Right hindlimb (tissue), 1 donor: ENCODE measurements at places on chromosomes 2 and 18.

DNA sequence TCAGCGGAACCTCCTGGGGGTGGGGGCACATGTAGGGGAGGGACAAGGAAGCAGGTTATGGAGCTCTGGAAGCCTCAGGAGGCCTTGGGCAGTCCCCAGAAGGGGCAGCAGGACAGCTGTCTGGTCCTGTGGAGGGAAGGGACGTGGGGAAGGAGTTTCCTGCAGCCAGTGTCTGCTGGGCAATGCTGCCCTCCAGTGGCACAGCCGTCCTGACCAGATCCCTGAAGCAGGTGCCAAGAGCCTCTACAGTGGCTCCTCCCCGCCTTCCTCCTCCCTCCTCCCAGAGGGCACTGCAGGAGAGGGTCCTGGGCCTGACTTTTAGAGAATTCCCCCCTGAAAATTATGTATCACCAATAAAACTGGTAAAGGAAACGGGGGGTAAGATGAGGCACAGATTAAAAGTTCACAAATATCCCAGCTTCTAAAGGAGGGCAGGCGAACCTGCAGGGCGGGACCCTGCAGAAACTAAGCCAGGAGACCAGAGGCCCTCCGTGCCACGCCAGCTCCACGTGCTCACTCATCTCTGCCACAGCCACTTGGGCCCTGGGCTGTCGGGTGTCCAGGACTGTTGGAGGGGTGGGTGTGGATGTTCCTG lies 258.5 kb downstream of the TWIST2 start:
- DNase-seq = peak; percentile 64

GRCh38 chr2:209753020-209753419 lies 18.6 kb upstream of the UNC80 start:
- DNase-seq = no peak

GRCh38 chr2:25104736-25105135 lies 62.9 kb downstream of the EFR3B start:
- no peak for DNase-seq

GRCh38 chr2:239882331-239882732 lies 142.8 kb downstream of the NDUFA10 start:
- DNase-seq = peak; percentile 65

- no peak for DNase-seq
Measured at GRCh38 chr18:43648002-43648401, 370.7 kb upstream of the SYT4 start.

GRCh38 chr2:206915121-206915520 lies 24.2 kb upstream of the CPO start:
- DNase-seq = no peak

- DNase-seq = no peak
Measured at GRCh38 chr18:58362829-58363271, 266.0 kb downstream of the ALPK2 start.

DNA sequence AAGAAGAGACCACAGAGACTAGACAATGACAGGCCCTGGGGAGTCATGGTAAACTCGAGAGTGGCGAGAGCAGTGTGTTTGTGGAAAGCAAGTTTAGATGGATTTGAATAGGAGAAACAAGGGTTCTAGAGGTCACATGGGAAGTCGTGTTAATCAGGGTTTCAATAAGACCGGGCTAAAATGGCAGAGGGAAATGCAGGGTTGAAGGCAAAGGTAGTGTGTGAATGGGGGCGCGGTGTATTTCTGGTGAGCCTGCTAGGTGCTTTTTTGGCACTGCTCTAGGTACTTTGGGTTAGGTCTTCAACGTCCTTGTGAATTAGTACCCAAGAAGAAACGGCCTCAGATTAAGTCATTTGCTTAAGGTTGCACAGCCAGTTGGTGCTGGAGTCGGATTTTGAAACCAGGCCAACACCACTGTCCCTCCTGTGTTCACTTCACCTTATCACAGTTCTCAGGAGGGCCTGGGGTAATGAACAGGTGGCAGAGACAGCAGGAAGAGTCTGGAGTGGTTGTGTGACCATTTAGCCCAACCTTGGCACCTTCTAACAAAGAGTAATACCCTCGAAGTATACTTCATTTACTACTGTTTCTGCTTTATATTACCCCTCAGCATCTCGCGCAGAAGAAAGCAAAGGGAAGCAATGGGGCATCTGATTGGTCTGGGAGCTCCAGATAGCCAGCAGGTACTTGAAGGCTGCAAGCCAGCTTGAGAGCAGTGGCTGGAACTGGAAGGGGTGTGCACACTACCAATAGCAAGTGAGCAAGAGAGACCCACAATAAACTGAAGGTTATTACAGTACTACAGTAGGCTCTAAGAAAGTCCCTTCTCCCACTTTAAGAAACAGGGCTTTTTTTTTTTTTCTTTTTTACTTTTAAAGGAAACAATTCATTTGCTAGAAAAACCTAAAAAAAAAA lies 33.4 kb upstream of the GAREM2 start:
- DNase-seq = no peak

DNA sequence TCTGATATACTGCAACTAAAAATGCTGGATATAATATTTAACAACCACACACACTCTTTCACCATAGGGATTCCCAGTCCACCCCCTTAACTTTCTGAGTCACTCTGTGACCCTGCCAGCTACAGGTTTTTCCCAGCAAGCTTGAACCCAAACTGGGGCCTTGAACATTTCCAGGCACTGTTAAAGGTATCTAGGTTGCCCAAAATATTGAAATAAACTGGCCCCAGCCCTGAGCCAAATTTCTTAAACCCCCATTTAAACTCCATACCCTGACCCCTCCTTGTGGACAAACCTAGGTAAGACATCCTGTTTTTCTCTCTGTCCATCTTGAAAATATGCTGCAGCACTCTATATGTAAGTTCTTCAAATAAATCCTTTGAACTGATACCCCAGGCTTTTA lies 19.7 kb upstream of the DCTN1 start:
- no peak for DNase-seq

GRCh38 chr2:201342923-201343322 lies 14.2 kb downstream of the FLACC1 start:
- DNase-seq = no peak

- DNase-seq = no peak
Measured at GRCh38 chr2:19786408-19787058, 115.2 kb downstream of the TTC32 start.

DNA sequence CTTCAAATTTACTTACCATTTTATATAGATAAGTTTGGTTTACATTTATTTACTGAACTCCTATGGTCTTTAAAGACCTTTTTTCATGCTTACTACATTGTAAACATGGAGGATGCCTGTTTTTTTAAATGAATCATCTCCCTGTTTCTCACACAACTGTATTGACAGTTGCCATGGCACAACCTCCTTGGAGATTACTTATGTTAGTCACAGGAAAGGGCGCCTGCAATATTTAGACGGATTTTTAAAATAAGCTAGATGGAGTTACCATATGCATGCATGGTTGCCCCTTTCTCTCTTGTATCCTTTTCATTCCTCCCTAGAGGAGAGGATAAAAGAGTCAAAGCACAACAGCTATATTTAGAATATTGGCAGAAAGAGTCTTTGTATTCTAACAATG lies 34.8 kb upstream of the CCDC102B start:
- no peak for DNase-seq

GRCh38 chr18:24491927-24492834 lies 31.7 kb downstream of the HRH4 start:
- DNase-seq = no peak

DNA sequence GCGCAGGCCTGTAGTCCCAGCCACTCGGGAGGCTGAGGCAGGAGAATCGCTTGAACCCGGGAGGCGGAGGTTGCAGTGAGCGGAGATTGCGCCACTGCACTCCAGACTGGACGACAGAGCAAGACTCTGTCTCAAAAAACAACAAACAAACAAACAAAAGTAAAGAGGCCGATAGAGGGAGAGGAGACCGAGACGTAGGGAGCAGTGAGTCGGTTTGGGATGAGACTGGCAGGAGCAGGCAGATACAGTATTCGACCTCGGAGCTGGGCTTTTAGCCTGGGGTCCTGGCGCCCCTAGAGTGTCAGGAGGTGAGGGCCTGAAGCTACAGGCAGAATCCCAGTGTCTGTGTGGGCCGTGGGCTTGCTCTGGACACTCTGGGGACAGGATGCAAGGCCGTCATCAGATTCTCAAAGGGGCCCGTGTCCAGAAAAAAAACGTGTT lies 51.2 kb downstream of the SLC4A1AP start:
- DNase-seq = no peak

- DNase-seq = no peak
Measured at GRCh38 chr2:109594246-109594885, 19.4 kb downstream of the SEPTIN10 start.

DNA sequence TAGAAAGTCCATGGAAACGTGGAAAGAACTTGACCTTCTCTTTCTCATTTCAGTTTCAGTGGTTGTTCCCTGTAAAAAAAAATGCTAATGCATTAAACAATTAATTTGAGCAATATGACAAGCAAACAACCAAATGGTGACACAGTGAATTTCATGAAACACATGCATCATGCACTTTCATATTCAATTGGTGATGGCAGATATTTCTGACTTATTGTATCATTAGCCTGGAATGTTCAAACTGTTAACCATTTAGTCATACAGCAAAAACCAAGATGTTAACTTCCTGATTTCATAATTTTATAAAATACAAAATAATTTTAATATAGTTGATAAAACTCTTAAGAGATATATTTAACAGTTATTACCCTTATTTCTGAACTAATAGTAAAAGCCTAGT lies 85.5 kb downstream of the SCN1A start:
- DNase-seq = no peak

GRCh38 chr2:167480986-167481309 lies 592.7 kb downstream of the XIRP2 start:
- DNase-seq = no peak

DNA sequence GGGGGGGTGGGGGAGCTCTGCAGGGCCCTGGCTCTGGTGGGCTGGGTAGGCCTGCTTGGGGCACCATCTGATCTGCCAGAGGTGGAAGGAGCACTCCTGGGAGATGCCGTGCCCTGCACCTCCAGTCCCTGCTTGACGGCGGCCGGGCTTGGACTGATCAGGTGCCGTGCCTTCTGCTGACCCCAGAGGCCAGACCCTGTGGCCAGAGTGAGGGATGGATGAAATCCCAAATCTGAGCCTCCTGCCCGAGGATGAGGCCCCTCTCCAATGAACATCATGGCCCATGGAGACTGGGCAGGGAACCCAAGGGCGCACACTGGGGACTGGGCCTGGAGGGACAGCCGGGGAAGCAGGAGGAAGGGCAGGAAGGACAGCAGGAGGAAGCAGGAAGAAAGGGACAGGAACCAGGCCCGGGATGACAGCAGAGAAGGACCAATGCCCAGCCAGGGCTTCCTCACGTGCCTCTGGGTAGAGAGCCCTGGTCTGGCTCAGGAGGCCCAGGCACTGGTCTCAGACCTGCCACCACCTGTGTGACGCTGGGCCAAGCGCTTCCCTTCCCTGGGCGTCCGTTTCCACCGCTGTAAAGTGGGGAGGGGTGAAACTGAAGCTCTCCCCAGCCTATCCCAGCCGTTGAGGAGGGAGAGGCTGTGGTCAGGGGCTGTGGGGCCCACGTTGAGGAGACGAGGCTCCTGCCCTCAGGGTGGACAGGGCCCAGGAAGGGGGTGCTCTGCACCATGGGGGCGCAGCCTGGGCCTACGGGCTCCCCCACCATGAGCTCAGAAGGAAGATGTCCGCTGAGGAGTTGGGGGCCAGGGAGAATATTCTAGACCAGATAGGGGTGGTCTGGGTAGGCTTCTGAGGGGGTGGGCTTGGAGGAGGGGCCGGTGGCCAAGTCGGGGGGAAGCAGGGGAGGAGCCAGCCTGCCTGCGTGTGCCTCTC lies 1.0 kb upstream of the GPR35 start:
- DNase-seq = peak; percentile 11

GRCh38 chr2:65077898-65078297 lies 21.7 kb downstream of the CEP68 start:
- DNase-seq = no peak

GRCh38 chr2:101624706-101625332 lies 72.7 kb upstream of the MAP4K4 start:
- no peak for DNase-seq

- DNase-seq = no peak
Measured at GRCh38 chr2:40485318-40485717, 33.4 kb upstream of the SLC8A1 start.

- no peak for DNase-seq
Measured at GRCh38 chr18:33741760-33742159, 163.7 kb downstream of the ASXL3 start.

- DNase-seq = no peak
Measured at GRCh38 chr2:232321156-232321816, 57.3 kb upstream of the ALPP start.

GRCh38 chr2:127651971-127652550 lies 6.1 kb downstream of the GPR17 start:
- DNase-seq = peak; percentile 79

- no peak for DNase-seq
Measured at GRCh38 chr2:121200419-121201315, 84.3 kb downstream of the TFCP2L1 start.

DNA sequence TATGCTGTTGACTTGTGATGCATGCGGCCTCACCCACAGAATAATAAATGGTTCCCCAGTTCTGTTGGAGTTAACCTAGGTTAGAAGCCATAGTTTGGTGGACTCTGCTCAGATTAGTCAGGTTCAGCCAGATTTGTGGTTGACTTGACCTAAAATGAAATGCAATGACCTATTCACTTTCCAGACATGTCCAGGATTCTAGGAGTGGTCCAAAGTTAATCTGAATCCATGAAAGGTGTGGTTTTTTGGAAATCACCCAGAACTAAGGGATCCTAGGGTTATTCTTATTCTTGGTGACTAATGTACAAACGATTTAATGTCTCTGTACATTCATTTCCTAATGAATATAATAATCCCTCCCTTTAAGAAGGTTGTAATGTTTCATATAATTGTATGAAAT lies 88.9 kb upstream of the RBBP8 start:
- DNase-seq = no peak

- no peak for DNase-seq
Measured at GRCh38 chr2:111703759-111704158, 180.2 kb downstream of the ANAPC1 start.

DNA sequence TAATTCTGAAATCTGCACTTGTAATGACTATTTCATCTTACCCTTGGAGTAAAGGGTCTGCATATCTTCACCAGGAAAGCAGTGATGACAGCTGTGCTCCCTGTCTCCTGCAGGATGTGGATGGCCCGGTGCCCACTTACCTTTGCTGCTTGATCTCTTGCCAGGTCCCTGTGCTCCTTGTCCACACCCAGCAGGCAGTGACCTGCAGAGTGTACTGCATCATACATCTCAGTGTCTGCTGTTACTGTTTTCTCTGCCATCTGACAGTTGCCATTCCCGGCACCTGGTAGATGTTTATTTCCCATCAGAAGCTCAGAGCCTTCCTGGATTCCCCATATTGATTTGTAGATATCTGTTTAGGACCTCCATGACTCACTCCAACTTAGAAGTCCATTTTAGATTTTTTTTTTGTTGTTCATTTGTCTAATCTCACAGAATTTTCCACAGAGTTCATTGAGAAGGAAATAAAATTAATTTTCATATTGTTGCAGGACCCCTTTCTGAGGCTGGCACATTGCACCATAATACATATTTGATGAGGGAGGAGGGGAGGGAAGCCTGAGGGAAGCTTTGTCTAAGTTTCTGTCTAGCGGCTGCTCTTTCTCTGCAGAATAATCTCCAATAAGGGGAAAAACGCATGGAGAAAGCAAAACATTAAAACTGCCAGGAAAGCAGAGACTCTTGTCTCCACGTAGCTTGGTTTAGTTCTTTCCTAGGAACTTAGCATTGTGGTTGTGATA lies 697.5 kb upstream of the RAB6C start:
- no peak for DNase-seq
